CD4-positive, alpha-beta T cell treated with Interleukin-17A for 1 hour (primary cell): ENCODE measurements at places on chromosomes 7 and 10.

GRCh38 chr7:142303650-142304049 is 45.8 kb upstream of the PRSS58 start:
- peak; percentile 61 for DNase-seq

DNA sequence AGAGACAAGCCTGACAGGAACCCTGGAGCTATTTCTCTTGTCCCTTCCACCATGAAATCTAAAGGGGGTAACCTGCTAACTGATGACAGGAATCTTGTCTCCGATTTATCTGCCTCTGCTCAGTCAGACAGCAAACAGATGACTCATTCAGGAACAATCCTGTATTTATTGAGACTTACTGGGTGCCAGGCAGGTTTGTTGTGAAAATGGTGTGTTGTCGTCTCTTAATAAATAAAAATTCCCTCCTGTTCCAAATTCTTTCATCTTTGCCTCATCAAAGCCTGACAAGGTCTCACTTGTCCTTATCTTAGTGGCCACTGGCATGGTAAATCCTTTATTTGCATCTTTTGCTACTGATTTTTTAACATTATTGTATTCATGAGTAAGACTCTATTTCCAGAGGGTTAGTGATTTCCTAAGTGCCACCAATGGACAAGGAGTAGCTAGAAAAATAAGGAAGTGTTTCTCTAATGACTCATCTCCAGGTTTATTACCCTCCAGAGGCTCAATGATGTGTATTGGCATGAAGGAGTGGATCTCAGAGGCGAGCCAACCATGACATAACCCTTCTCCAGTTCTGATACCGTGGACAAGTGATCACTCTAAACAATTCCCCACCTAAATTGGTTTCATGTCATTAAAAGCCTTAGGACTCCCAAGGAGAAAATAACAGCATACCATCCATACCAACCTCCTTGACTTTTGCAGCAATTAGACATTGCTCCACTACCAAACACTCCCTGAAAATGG is 724.0 kb downstream of the GRID1 start:
- no peak for DNase-seq

DNA sequence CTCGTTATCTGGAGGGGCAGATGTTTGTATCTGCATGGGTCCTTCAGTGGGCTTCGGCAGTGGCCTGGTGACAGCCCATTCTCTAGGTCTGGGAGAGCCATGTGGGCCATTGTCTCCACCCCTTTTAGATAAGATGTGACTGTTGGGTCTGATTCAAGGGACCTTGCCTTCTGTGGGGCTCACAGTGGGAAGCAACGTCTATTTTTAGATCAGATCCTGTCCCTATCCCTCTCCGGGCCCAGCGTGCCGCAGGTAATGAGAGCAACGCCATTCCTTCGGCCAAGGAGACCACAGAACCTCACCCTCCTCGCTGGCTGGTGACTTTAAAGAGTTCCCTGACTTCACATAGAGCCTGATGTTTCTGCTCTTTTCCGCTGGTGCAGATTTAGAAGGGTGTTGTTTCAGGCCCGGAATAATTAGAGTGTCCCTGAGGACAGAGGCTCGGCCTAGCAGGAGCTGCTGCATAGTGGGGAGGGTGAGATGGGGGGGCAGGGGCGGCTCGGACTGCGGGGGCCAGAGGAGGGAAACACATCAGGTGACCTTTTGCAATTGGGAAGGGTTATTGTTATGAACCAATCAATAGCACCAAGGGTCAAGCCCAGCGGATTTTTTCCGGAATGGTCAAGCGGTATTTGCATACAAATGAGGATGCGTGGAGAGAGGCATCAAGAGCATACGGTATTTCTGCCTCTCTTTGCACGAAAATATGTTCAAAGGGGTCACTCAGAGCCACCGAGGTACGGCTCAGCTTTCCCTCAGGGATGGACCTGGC is 503.0 kb upstream of the FOXK1 start:
- DNase-seq = no peak

DNA sequence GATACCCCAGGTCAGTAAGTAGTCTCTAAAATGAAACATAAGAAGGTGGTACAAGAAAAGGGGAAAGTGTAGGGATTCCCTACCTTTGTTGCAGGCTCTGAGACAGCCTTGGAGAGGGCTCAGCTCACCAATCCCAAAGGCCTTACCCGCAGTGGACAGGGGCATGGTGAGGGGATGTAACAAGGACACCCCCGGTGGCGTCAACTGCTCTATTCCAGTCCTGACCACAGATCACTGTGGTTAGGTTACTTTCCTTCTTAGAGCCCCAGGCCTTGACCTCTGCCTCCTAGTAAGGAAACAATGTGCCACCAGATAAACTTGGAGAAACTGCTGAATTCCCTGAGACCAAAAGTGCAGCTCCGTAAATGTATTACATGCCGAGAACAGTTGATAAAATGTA is 17.5 kb downstream of the PLXNA4 start:
- DNase-seq = no peak

- DNase-seq = no peak
Observed at GRCh38 chr10:91593366-91593765, 39.5 kb downstream of the PPP1R3C start.

DNA sequence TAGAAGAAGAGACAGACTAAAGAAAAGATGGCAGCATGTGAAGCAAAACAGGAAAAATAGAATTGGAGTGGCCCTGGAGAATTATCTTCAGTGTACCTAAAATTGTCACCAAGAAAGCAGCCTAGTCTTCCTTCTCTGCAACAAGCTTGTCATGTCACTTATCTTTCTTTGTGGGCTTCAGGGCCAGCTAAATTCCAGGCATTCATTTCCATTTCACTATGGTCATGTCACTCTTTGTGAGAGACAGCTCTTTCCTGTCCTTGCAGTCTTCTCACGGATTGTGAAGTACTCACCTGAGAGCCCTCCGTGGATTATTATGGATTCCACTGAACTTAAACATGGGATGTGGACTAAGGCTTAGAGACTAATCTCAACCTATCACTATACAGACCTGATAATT is 9.0 kb upstream of the HKDC1 start:
- no peak for DNase-seq

GRCh38 chr10:110457851-110458250 is 39.9 kb upstream of the DUSP5 start:
- DNase-seq = no peak

DNA sequence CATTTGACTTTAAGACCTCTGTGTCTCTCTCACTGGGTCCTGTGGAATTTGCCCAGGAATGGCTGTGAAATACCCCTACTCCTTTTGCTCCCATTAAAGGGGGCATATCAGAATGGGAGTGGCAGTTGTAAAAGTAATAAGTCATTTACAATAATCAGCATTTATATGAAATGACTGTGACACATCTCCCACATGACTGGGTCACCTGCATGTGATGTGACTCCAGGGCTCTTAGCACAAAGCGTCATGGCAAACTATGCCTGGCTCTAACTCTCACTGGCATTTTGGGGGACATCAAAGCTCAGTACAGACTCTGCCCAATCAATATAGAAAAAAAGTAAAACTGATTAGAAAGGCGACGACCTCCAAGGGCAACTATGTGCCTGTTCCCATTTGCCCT is 157.6 kb downstream of the RPS24 start:
- no peak for DNase-seq

DNA sequence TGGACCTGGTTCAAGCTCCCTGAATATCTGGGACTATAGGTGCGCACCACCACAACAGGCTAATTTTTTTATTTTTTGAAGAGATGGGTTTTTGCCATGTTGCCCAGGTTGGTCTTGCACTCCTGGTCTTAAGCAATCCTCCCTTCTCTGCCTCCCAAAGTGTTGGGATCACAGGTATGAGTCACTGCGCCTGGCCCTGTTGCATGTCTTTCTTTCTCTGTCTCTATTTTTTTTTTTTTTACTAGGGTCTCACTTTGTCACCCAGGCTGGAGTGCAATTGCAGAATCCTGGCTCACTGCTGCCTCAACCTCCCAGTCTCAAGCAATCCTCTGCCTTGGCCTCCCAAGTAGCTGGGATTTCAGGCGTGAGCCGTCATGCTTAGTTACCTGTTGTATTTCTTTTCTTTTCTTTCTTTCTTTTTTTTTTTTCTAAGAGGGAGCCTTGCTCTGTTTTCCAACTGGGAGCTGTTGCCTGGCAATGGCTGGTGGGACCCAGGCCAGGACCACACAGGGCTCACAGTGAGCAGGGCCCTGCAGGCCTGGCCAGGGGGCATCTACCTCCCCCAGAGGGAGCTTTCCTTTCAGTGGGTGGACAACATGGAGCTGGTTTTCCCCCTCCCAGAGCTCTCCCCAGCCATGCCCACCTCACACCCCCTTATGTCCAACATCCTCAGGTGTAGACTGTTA is 6.0 kb downstream of the MYL7 start:
- DNase-seq = no peak

- no peak for DNase-seq
Observed at GRCh38 chr10:128167926-128168520, 41.8 kb upstream of the MKI67 start.
